ENCODE measurements at places on chromosomes 16 and 17.

- no peak for ATAC-seq
These were observed 174.2 kb downstream of the IRF8 start for GRCh38 chr16:86073103-86073625.

DNA sequence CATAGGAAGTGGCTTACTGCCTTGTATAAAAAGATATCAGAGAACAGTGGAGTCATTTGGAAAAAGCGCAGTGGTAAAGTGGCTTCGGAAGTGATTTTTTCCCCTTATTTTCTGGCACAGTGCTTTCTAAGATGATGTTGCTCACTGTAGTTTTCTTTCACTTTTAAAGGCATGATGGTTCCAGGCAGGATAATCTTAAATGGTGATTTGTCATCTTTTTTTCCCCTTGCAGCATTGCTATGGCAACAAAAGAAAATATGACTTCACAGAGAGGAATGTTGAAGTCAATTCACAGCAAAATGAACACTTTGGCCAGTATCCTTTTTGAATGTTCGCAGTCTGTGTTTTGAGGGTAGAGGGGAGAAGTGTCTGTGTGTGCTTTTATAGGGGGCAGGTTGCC lies 42.5 kb downstream of the GOSR1 start:
- peak; percentile 87 for ATAC-seq

- ATAC-seq: peak; percentile 58
These were observed 29.7 kb downstream of the BRIP1 start for GRCh38 chr17:61833536-61834193.

DNA sequence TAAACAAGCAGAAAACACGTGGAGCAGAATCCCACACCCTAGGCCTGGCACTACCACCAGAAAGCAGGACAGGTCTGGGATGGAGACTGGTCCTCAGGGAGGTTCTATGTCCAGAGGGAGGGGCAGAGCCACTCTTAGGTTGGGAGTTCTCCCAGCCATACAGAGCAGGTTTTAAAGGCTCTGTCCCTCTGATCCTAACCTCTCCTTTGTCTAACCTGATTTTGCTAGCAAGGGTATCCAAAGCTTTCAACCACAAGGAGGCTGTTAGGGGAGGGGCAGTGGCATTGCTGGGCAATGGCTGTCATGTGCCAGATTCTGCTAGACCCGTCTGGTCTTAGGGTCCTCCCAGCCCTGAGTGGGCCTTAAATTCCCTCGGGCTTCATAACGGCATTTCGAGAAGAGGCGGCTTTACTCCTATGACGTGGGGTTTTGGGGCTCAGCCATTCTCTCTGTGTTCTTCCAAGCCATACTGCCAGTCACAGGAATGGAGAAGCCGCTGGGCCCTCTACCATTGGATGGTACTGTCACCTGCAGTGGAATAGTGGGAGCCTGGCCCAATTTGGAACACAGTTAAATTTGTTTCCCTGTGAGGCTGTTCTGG lies 5.7 kb downstream of the TPPP3 start:
- ATAC-seq: no peak

GRCh38 chr17:18309202-18309601 lies 5.6 kb downstream of the TOP3A start:
- no peak for ATAC-seq

- no peak for ATAC-seq
These were observed 39.3 kb downstream of the YPEL2 start for GRCh38 chr17:59370593-59371299.

GRCh38 chr17:58002973-58003372 lies 4.1 kb downstream of the SRSF1 start:
- ATAC-seq: no peak

DNA sequence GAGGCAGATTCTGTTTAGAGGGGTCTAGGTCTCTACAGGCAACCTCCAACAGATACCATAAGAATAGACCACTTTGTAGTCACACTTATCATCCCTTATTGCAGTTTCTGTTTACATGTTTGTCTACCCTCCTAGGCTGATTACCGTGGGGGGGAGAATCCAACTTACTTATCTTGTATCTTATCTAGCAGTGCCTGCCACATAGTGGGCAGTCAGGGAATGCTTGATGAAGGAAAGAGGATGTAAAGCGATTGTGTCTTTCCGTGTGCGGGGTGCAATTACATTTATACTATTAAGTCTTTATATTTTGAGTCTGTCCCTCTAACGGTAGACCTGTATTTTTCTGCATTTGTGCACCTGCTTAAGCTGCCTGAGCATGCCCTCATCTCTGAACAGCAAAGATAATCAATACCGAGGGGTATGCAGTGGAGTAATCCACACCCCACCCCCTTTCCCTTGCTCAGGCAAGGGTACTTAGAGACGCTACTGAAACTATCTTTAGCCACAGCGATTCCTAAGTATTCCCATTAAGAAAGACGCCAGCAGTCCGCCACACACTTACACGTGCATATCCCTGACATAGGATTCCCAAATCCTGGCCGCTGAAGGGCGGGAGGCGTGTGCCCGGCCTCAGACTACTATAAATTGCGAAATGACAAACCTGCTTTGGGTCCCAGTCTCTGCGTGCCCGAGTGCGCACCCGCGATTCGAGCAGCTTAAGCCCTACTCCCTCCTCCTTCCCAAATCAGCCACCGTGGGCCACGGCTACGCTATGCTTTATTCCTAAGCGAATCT lies 635 bp upstream of the AATF start:
- ATAC-seq: peak; percentile 61

- ATAC-seq: peak; percentile 29
These were observed 28.2 kb downstream of the ZNF652 start for GRCh38 chr17:49333804-49334203.

- ATAC-seq: peak; percentile 77
These were observed 12.6 kb downstream of the KCTD2 start for GRCh38 chr17:75059369-75060345.

GRCh38 chr17:27585153-27585681 lies 45.8 kb upstream of the LGALS9 start:
- no peak for ATAC-seq

- no peak for ATAC-seq
These were observed 2.7 kb downstream of the EMC8 start for GRCh38 chr16:85796599-85796998.

DNA sequence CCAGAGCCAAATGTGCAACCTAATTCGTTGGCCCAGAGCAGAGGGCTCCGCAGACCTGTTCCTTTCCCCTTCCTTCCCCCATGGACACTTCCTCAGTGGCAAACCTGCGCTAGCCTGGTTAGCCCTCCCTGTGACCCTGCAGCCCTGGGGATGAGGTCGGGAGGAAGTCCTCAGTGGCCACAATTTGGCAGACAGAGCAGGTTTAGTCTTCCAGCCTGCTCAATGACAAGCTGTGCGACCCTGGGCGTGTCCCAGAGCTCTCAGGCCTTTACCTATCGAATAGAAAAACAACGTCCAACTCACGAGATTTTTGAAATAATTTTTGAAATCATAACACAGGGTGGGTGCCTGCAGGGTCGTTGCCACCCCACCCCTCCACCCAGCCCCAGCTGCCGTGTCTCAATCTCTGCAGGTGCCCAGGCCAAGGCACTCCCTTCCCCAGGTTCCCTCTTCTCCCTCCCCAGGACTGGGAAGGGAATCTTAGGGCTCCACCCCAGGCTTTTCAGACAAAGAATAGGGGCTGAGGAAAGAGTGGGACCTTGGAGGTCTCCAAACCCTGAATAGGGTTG lies 1.4 kb downstream of the HBM start:
- no peak for ATAC-seq

- ATAC-seq: peak; percentile 99
These were observed 27.7 kb downstream of the TBC1D3B start for GRCh38 chr17:36148559-36149295.

DNA sequence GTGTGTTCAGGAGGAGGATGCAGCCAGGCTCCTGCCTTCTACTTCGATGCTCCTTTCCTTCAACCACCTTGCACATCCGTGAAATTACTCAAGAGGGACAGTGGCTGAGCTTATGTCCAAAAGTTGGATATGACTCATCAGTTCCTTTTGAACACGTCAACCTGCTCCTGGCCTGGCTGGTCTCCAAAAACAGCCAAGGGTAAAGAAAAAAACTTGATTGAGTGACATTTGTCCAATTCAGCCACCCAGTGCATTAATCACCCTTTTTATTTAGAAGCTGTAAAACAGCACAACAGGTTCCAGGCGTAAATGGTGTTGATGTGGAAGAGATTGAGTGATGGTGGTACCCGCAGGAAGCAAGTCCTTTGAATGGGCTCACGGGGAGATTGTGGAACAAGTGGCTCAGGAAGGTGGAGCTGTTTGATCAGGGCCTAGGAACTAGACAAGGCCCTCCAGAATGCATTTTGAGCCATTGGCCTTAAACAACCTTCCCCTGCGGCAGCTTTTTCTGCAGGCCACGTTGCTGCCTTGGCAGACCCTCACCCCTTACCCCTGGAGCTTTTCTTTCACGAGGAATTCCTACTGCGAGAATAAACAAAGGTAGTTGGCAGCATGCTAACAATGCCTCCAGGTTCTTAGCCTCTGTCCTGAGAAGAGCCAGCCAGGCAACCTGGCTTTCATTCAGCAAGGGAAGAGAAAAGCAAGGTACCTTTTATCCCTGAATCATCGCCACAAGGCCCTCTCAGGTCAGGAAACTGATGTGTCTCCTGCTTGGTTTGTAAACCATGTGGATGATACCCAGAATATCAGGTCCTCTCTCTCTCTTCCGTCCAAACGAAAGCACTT lies 173.3 kb upstream of the CACNG5 start:
- ATAC-seq: peak; percentile 29

DNA sequence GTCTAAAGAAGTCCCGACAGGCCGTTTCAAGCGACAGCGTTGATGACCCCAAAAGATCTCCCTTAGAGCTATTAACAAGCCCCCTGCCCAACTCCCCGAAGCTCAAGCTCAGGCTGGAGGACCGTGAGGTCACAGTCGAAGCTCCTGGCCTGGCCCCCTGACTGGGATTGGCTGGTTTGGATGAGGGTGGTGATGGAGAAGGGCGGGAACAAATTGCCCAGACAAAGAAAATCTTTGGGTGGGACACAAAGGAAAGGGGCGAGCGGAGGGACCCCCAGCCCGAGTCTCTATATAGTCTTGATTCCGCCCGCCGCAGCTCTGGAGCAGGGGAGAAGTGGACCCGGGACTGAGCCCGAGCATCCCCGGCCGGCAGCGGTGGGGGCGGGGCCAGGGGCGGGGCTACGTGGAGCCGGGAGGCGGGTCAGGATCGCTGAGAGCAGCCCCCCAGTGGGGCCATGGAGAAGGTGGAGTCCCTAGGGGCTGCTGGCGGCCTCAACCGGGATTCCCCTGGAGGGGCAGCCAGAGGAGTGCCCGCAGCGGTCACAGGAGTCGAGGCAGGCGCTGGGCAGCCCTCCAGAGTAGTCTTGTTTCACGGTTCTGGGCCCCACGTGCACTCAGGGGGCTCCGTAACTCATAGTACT lies 982 bp upstream of the NEURL4 start:
- peak; percentile 89 for ATAC-seq

DNA sequence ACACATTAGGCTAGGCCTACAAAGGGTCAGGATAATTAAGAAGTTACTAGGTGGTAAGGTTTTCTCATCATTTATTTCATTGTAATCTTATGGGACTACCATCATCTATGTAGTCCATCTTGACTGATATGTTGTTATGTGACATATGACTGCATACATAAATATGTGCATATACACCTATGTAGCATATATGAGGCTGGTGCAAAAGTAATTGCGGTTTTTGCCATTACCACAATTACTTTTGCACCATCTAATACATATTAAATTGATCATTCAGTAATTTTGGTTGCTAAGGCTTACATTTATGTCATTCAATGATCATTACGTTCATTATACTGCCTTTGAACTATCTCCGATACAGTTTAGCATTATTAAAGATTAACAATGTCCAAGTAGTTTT lies 167.8 kb upstream of the AXIN2 start:
- ATAC-seq: no peak

DNA sequence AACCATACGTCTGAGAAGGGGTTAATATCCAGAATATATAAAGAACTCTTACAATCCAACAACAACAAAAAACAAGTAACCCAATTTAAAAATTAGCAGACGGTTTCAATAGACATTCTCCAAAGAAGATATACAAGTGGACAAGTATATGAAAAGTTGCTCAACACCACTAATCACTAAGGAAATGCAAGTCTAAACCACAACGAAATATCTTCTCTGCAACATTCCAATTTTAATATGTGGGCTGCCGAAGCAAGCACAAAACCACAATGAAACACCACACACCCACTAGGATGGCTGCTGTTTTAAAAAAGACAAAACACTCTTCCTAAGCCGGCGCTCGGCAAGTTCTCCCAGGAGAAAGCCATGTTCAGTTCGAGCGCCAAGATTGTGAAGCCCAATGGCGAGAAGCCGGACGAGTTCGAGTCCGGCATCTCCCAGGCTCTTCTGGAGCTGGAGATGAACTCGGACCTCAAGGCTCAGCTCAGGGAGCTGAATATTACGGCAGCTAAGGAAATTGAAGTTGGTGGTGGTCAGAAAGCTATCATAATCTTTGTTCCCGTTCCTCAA lies 5.9 kb upstream of the SLC13A2 start:
- no peak for ATAC-seq

GRCh38 chr17:58991718-58992331 lies 114.9 kb downstream of the TRIM37 start:
- peak; percentile 56 for ATAC-seq

- no peak for ATAC-seq
These were observed 21.1 kb upstream of the SPATA32 start for GRCh38 chr17:45282683-45283644.

DNA sequence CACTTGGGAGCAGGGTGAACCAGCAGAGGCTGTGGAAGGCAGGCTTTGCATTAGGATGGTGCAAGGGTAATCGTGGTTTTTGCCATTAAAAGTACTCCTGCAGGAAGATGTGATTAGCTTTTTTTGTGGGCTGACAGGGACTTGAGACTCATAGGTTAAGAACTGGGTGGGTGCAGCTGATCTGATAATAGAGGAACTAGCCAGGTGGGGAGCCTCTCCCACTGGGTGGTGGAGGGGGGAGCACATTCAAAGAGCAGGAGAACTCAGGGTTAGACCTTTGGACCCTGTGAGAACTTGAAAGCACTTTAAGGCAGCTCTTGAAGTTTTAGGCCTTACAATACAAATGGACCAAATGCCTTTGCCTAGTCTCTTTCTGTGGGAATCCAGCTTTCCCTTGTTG lies 32.4 kb downstream of the CCL4 start:
- ATAC-seq: no peak

GRCh38 chr16:50547340-50548124 lies 664 bp upstream of the NKD1 start:
- peak; percentile 26 for ATAC-seq

DNA sequence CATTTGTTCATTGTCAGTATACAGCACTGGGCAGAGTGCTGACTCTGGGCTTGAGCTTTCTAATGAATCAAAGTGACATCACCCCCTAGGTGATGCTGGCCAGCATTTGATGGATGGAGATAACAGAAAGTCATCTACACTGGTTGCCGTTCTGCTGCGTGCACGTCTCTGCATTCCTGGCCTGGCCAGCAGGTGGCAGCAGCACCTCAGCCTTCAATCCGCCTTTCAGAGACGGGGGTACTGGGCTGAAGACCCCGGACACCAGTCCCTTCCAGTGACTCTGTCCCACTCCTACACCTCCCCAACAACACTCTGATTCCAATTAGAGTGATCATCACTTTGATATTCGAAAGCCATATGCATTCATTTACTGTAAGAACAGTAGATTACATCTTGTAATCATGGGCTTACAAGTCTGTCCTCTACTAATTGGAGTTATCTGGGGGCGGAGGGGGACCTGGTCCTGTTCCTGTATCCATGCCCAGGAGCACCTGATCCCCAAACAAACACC lies 6.0 kb downstream of the CPSF4L start:
- peak; percentile 86 for ATAC-seq

Data from SK-N-SH treated with all-trans-retinoic acid at 6 μM for 48 hours (cell line).